NCI-H1048 (cell line): ENCODE measurements at places on chromosomes 16 and 17.

GRCh38 chr16:87248714-87249113 is 68.5 kb downstream of the C16orf95 start:
- no peak for DNase-seq

GRCh38 chr17:56142325-56142724 is 10.9 kb upstream of the ANKFN1 start:
- no peak for DNase-seq

GRCh38 chr16:518858-519257 is 8.7 kb upstream of the CAPN15 start:
- DNase-seq: no peak

DNA sequence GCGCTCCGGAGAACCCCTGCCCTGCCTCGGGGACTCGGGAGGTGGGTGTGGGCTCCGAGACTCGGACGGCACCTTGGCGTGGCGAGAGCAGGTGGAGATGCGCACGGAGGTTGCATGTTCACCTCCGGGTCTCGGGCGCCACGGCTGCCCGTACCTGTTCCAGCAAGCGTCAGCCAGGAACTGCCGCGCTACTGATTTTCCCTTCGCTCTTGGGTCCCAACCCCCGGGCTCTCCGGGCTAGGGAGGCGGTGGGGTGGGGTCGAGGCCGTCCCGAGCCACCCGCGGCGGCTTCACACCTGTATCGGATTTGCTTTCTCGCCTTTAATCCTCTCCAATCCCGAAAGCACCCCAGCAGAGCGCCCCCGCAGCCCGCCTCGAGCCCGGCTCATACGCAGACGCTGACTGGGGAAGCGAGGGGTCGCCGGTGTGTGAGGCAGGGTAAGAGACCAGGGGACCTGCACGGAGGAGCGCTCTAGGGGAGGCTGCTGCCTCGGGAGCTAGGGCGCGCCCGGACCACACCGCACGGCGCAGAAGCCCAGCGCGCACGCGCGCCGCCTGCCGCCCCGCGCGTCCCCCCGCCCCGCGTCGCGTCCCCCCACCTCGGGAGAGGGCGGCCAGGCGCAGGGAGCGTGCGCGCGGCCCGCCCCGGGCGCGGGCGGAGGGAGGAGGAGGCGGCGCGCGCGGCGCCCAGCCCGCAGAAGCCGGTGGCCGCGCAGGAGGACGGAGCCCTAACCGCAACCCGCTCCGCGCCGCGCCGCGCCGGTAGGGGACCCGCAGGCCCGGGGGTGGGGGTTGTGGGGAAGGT is at the start of gene DUSP14:
DUSP14 (plus strand) TSS at position 695 of the 805 bp plus-strand sequence. CDS start 22,382 bp downstream, outside the sequence.
- peak; percentile 78 for DNase-seq

DNA sequence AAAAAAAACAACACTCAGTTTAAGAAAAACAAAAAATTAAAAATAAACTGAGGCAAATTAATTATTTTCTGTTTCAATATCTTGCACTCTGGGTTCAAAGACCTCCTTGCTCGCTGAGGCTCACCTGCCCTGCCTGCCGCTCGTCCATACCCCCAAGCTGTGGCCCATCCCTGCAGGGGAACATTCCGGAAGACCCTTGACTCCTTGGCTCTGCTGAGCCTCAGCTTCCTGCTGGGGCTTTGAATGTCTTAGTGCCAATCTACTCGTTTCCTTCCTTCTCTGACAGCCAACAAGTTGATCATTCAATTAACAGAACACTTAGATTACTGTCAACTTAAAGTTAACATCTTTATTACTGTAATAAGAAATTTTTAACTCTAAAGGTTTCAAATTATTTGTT is 24.3 kb downstream of the G6PC1 start:
- no peak for DNase-seq

- no peak for DNase-seq
Observed at GRCh38 chr16:4110680-4111079, 5.6 kb downstream of the ADCY9 start.

DNA sequence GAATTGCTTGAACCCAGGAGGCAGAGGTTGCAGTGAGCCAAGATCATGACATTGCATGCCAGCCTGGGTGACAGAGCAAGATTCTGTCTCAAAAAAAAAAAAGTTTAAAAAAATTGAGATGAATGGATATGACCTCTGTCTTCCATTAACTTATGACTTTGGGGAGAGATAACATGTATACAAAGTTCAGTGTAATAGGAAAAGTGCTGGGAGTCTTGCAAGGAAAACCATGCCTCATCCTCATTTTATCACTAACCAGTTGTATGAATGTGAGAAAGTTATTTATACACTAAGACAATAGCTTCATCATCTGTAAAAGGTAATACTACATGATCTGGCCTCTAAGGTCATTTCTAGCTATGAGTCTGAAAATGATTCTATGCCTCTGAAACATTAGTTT is 10.2 kb upstream of the WSB1 start:
- DNase-seq: no peak

DNA sequence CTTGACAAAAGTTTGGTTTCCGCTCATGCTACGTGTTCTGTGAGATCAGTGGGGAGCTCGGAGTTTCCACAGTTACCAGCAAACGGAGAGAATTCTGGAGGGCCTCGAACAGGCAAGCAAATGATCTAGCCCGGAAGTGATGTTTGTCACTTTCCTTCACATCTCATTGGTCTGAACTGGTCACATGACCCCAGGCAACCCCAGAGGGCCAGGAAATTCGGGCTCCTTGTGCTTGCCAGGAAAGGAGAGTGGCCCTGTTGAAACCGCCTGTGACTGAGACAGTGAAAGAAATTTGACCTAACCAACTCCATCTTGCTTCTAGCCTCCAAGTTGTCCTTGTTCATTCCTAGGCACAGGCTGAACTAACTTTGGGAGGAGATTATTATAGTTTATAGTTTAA is 23.0 kb downstream of the SPPL2C start:
- no peak for DNase-seq

- no peak for DNase-seq
Observed at GRCh38 chr17:75845933-75846691, 1.9 kb upstream of the UNC13D start.
